ENCODE measurements at places on chromosomes 7 and 10. TPM values are rescaled to one million over a fixed set of nuclear protein-coding genes. Genes with fewer than 3 reads are reported as not detected.
A peak's percentile ranks its signal among the peaks of the same experiment; 100 is the strongest.

DNA sequence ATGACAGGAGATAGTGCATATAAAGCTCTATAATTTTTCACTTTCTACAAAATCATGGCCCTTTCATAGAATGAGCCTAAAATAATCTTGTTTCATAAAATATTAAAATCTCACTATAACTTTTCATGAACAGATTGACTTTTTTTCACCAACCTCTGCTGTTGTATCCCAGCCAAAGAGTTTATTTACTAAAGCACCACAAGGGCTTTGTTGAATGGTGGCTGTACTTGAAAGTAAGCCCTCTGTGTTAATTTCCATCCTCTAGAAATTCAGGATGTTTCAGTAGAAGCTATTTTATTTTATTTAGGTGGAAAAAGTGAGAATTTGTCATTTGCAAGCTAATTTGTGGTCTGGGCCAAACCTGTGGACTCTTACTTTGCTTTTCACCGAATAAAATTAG, 30.2 kb downstream of the THNSL1 start:
- H3K4me3 ChIP-seq = no peak overlapping the region
- no peak overlapping the region for H3K27ac ChIP-seq
- no peaks in the 10 kb centered on the region for H3K27me3 ChIP-seq
- no peaks in the 10 kb centered on the region for H3K4me1 ChIP-seq
- no peak for DNase-seq

GRCh38 chr10:79401015-79401921, 44.2 kb downstream of the ZCCHC24 start:
- H3K4me3 ChIP-seq = no peak overlapping the region
- no peak overlapping the region for H3K27ac ChIP-seq
- H3K27me3 ChIP-seq = no peaks in the 10 kb centered on the region
- no peak for DNase-seq
- H3K4me1 ChIP-seq = no peaks in the 10 kb centered on the region

DNA sequence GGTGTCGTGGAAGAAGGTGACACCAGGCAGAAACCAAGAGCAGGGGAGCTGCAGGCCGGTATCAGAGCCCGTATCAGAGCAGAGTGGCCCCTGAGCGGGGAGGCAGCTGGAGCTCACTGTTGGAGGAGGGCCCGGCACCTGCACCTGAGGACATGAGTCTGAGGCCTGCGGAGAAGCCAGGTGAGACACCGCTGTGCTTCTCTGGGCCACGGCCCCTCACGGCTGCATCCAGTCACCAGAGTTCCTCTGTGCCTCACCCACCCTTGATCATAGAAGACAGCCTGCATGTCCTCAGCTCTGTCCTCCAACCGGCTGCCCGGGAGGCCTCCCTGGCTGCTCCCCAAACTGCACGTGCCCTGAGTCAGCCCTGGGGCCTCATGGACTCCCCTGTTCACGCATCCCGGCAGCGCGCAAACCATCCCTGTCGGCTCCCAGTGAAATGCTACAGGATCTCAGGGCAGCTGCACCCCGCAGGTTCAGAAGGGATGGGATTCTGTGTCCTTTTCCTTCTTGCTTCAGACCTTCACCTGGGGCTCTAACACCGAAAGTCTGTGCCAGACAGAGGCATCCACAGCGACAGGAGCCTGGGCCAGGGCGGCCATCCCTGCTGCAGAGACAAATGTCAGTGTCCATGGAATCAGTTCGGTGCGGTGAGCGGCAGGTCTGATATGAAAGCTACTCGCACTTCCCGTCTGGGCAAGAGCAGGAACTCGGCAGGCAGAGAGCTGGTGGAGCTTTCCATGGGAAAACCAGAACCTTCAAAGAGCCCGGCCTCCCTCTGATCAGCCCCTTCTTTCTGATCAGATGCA, 111.9 kb upstream of the FAM20C start:
- H3K27me3 ChIP-seq = no peaks in the 10 kb centered on the region
- no peak overlapping the region for H3K27ac ChIP-seq

DNA sequence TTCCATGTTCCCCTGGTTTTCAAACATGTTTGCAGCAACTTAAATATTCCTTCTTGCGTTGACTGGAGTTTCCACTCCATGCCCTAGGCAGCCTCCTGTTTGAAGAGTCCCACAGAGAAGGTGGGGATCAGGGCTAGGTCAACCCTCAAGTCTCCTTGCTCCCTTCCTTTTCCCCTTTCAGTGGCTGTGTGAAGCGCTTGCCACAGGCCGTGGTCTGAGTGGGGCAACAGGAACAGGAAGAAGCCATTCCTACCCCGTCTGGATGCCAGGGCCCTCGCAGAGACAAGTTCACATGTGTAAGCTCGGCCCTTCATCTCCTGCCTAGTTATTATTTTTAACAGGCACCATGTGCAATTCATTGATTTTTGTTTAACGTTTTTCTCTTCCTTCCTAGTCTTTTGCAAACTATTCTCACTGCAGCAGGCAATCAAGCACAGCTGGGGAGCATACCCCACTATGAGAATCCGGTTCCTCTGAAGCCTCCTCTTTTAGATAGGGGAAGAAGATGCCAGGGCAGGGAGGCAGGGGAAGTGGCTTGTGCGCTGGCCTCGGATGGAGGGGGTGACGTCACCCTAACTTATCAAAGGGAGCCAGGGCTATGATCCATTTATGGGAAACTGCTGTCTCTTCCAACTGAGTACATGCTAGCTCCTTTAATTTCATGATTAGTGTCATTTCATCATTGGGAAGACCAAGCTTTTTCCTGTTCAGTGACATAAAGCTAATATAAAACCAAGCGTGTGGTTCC, 64.2 kb downstream of the PRLHR start:
- no peak overlapping the region for H3K4me3 ChIP-seq
- no peaks in the 10 kb centered on the region for H3K27me3 ChIP-seq
- H3K27ac ChIP-seq = no peak overlapping the region
- no peak for DNase-seq

DNA sequence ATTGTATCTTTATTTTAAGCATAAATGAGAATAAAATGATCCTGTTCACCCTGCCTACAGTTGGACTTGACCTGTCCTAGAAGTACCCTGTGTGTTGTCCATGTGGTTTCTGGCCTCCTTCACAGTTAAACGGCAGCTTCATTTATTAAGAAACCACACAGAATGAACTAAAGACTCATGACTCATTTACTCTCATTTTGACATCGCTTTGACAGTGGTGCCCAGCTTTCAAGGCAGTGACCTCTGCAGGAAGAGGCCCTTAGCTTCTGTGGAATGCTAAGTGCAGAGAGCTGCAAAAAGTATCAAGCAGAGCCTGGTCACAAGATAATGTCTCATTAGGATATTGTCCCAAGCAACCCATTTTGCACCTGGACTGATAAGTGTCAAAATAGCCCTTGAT, 93.4 kb downstream of the AVL9 start:
- H3K4me3 ChIP-seq = no peak overlapping the region
- no peak overlapping the region for H3K27ac ChIP-seq
- no peaks in the 10 kb centered on the region for H3K27me3 ChIP-seq
- H3K4me1 ChIP-seq = no peaks in the 10 kb centered on the region
- no peak for DNase-seq

- H3K27me3 ChIP-seq = no peaks in the 10 kb centered on the region
- peaks cover 27% of the 10 kb centered on the region for H3K4me1 ChIP-seq
- no peak overlapping the region for H3K27ac ChIP-seq
- H3K4me3 ChIP-seq = peak overlapping the region; percentile 60
- no peaks in the 10 kb centered on the region for H3K36me3 ChIP-seq
Measured at GRCh38 chr7:151228024-151228866, 1.2 kb upstream of the ABCF2 start.

DNA sequence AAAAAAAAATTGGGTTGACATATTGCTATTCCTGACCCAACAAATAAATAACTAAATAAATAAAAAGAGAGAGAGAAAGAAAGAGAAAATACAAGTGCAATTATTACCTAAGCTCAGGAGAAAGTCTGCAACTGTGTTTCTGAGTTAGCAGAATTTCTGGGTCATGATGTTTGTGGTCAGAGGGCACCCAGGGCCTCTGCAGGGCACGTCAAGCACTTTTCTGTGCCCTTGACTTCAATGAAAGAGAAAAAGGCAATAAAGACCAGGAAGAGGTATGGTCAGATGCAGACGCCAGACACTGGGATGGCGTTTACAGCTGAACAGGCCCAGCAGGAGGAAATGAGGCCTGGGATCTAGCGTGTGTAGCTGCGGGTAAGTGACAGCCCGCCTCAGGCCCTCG, 160.9 kb upstream of the GDF10 start:
- peaks cover under 1% of the 10 kb centered on the region for H3K4me1 ChIP-seq
- H3K27ac ChIP-seq = no peak overlapping the region
- no peak for DNase-seq
- no peaks in the 10 kb centered on the region for H3K36me3 ChIP-seq

GRCh38 chr7:46245586-46246111, 324.6 kb upstream of the IGFBP3 start:
- H3K27ac ChIP-seq = no peak overlapping the region
- no peaks in the 10 kb centered on the region for H3K36me3 ChIP-seq
- H3K4me3 ChIP-seq = no peak overlapping the region
- no peaks in the 10 kb centered on the region for H3K27me3 ChIP-seq
- no peaks in the 10 kb centered on the region for H3K4me1 ChIP-seq

GRCh38 chr7:83836028-83836427, 187.1 kb upstream of the SEMA3E start:
- H3K4me1 ChIP-seq = no peaks in the 10 kb centered on the region
- no peak for DNase-seq
- no peaks in the 10 kb centered on the region for H3K27me3 ChIP-seq
- H3K4me3 ChIP-seq = no peak overlapping the region
- no peak overlapping the region for H3K27ac ChIP-seq

- no peak overlapping the region for H3K27ac ChIP-seq
- DNase-seq = peak; percentile 72
- H3K27me3 ChIP-seq = no peaks in the 10 kb centered on the region
- no peak overlapping the region for H3K4me3 ChIP-seq
- peaks cover 18% of the 10 kb centered on the region for H3K36me3 ChIP-seq
Measured at GRCh38 chr7:76020031-76020714, 25.8 kb upstream of the TMEM120A start.

DNA sequence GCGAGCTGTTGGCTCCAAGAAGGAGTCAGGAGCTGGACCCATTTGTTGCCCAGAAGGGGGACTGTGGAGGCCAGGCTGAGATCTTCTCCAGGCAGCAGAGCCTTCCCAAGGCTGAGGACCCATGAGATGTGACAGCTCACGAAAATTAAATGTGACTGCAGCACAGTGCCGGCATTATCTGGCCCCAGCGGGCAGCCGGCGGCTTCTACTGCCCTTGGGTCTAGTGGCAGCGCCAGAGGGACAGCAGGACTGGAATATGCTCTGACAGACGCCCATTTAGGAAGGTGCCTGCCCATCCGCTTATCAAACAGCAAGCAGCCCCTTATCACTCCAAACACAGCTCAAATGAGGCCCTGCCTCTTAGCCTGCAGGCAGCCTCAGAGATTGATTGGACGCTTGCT, 122.9 kb upstream of the LYZL2 start:
- H3K27me3 ChIP-seq = no peaks in the 10 kb centered on the region
- H3K4me3 ChIP-seq = no peak overlapping the region
- no peak for DNase-seq
- no peaks in the 10 kb centered on the region for H3K36me3 ChIP-seq
- H3K4me1 ChIP-seq = no peaks in the 10 kb centered on the region
- H3K27ac ChIP-seq = no peak overlapping the region

GRCh38 chr7:51316666-51317581, at the start of gene COBL:
TSS of gene COBL (minus strand) at chr7:51316809. CDS start at chr7:51316633, 176 bp downstream.
- no peak for DNase-seq
- peaks cover 24% of the 10 kb centered on the region for H3K27me3 ChIP-seq
- no peaks in the 10 kb centered on the region for H3K36me3 ChIP-seq
- no peak within 1 kb of the TSS for H3K4me3 ChIP-seq
- H3K27ac ChIP-seq = no peak within 1 kb of the TSS

DNA sequence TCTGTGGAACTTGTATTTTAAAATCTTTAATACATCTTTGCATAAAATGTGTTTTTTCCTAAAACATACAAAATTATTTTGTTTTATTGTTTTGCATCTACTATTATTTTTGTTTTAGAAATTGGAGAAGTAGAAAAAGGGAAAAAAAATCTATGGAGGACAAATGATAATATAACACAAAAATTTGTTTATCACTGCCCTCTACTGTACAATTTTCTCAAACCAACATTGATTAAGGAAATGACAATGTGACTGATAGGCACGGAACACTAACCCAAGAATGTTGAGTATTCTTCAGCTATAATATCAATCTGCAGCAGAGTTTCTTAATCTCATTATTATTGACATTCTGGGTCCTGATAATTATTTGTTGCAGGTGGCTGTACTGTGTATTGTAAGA, 9.5 kb upstream of the ING3 start:
- H3K36me3 ChIP-seq = no peaks in the 10 kb centered on the region
- peak; percentile 36 for DNase-seq
- no peak overlapping the region for H3K27ac ChIP-seq
- H3K4me1 ChIP-seq = no peaks in the 10 kb centered on the region

DNA sequence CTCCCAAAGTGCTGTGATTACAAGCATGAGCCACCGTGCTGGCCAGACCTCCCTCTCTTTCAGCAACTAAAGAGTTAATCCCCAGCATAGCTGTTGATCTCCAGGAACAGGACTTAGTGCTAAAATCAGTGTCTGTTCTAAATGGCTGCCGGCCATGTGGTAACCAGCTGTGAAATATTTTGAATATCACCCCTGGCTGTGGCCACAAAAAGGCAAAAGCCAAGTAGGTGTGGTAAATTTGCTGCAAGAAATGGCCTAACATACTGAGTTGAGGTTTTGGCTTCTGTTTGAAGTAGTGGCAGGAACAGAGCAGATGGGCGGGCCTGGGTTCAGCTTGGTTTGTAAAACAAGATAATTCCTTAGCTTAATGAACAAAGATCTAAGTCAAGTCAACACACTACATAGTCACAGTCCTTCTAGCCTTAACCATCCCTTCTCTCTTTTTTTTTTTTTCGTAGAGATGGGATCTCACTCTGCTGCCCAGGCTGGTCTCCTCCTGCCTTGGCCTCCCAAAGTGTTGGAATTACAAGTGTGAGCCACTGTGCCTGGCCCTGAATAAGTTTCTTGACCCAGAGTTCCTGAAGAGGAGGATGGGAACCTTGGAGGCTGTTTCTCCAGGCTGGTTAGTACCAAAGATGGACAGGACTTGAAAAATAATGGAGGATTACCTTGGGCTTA, 22.7 kb upstream of the AGFG2 start:
- H3K4me3 ChIP-seq = no peak overlapping the region
- H3K4me1 ChIP-seq = peaks cover 4% of the 10 kb centered on the region
- no peaks in the 10 kb centered on the region for H3K36me3 ChIP-seq
- DNase-seq = no peak

DNA sequence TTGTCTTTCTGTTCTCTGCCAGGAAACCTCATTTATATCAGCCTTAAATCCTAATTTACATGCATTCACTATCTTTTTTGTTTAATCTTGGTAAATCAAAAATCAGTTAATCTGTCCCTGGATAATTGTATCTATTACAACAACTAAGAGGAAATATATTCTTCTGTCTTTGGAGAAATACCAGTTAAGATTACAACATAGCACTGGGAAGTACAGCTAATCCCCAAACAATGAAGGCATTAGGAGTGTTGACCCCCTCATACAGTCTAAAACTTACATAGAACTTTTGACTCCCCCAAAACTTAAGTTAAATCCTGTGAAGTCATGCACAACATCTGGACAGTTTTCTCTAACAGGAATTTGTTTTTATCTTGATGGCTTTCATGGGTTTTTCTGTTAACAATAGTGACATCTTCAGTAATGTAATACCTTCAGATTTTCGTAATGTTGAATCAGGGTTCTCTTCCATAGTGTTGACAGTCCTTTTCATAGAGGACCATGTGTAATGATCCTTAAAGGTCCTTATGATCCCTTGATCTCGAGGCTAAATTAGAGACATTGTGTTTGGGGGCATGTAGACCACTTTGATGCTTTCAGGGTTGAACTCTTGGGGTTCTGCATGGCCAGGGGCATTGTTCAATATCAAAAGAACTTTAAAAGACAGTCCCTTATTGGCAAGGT, 24.1 kb upstream of the ABCC2 start:
- no peak for DNase-seq
- H3K36me3 ChIP-seq = peaks cover 56% of the 10 kb centered on the region
- no peak overlapping the region for H3K27ac ChIP-seq
- H3K4me3 ChIP-seq = no peak overlapping the region

Gene NUTM2E
- 0.63 TPM for total RNA-seq

Gene SLC25A13
- 30.9 TPM for total RNA-seq

Gene AS3MT
- not detected for total RNA-seq

Gene PPP1R9A
- 4.8 TPM for total RNA-seq

Gene ZSCAN25
- 37.1 TPM for total RNA-seq
